ENCODE measurements at places on chromosomes 12 and 14.

DNA sequence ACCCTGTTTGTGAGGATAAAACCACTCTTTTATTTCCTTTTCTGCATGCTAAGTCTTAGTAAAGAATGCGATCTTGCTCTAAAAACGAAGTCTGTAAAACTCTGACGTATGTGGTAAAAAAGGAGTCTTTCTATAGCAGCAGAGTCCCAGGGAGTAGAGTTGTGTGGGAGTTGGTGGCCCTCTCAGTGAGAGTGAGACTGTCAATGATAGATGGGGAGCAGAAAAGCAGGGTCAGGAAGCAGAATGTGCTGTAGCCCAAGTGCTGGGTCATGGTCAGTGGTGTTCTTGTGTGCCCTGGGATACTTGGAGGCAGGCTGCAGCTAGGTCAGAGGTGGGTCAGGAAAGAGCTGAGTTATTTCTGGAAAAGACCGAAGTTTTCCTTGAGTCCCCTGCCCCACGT lies 20.3 kb upstream of the GPR33 start:
- no peak for DNase-seq

- no peak for DNase-seq
These were observed 90.0 kb upstream of the TMEM263 start for GRCh38 chr12:106865683-106866082.

DNA sequence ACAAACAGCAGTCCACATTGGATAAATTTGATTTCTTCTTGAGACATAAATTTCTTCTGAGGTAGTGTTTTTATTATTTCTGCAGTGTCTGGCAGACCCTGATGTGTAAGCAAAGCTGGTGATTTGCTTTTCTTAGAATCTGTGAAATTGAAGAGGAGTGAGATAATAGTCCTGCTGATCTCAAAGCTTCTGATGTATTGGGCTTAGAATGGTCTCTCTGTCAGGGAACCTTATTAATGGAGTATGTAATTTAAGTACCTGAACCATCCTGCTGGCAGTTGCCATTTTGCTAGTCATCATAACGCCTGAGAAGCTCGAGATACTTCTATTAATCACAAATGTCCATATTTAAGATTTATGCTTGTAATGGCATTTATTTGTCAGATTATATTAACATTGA lies 464.5 kb upstream of the PRICKLE1 start:
- DNase-seq = no peak

- DNase-seq = no peak
These were observed 80.6 kb downstream of the BTG1 start for GRCh38 chr12:92065018-92065499.

- no peak for DNase-seq
These were observed 42.5 kb downstream of the JDP2 start for GRCh38 chr14:75470238-75470797.
